Esophagus mucosa (tissue), 1 donor: ENCODE measurements at places on chromosomes 7 and 10.

DNA sequence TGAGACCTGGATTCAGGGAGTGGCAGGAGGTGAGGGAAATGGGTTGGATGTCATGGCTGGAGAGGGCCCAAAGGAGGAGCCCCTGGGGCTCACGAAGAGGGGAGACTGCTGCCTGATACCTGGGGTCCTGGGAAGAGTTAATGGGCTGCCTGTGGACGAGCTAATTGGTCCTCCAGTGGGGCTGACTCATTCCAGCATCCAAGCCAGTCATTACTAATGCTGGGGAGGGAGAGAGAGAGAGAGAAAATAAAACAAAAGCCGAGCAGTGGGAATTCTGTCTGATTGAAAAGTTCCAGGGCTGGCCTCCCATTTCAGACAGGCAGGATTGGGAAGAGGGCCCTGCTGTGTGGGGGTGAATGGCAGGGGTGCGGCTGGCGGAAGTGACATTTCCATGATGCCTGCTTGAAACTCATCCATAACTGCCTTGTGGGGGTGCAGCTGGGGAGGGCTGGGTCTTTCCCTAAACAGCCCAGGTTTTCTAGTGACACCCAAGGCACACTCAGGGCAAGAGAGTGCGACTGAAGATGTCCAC lies 297.8 kb downstream of the RPS24 start:
- no peak for ATAC-seq

DNA sequence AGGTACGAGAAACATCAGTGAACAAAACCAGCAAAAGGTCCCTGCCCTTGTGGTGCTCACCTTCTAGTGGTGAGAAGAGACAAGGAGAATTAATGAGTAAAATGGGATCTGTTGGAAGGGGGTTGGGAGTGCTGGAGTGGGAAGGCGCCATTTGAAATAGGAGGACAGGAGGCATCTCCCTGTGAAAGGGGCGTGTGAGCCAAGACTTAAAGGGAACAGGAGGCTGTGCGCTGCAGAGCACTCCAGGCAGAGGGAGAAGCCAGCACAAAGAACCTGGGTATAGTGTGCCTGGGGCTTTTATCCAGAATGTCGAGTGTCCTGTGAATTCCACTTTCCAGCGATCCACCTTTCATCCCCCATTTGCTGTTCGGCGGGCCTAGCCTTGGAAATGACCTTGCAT lies 497.9 kb upstream of the GALNT17 start:
- no peak for ATAC-seq

DNA sequence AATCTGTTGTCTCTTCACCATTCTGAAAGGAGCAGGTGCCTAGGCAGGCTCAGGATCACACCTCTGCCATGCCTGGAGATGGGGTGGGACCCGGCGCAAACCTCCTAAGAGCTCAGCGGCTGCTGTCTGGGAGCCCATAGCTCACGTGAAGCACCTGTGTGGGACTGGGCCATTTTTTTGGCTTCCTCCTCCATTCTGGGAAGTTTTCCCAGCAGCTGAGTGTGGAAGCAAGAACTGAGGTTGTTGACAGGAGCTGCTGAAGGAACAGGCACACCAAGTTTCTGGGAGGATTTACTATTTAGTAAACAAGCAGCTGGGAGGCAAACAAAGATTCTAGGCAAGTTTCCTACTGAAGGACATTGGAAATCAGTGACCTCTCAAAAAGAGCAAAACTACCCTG lies 77.3 kb downstream of the FAM13C start:
- no peak for ATAC-seq

GRCh38 chr10:31413325-31413724 lies 94.3 kb downstream of the ZEB1 start:
- no peak for ATAC-seq

GRCh38 chr10:78875932-78876331 lies 192.8 kb upstream of the ZMIZ1 start:
- ATAC-seq = no peak

DNA sequence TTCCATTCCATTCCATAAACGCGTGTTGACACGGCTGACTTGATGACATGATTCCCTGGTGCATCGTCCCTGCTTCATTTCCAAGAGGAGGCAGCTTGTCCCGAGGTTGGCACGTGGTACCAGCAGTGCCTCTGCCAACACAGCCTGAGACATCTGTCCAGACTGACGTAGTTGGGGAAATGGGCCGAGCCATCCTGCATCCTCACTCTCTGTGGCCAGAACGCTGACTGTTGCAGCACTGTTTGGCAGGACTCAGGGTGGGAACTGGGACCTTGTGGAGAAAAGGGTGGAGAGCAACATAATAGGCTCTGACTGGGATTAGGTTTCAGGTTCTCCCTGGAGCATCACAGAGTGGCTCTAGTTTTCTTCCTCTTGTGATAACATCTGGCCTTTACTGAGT lies 118.6 kb upstream of the BTBD16 start:
- ATAC-seq = peak; percentile 14

- no peak for ATAC-seq
These were observed 11.4 kb upstream of the SCART1 start for GRCh38 chr10:133442191-133442966.
